Osteocyte (in vitro differentiated cells): ENCODE measurements at places on chromosomes 1 and 21. TPM values are rescaled to one million over a fixed set of nuclear protein-coding genes. Genes with fewer than 3 reads are reported as not detected.

KLHDC9 gene
- 3.6 and 3.7 TPM in 2 replicates for total RNA-seq

INTS11 gene
- 101 and 106 TPM in 2 replicates for total RNA-seq

LAMB3 gene
- 2.6 and 4.1 TPM in 2 replicates for total RNA-seq

DNA sequence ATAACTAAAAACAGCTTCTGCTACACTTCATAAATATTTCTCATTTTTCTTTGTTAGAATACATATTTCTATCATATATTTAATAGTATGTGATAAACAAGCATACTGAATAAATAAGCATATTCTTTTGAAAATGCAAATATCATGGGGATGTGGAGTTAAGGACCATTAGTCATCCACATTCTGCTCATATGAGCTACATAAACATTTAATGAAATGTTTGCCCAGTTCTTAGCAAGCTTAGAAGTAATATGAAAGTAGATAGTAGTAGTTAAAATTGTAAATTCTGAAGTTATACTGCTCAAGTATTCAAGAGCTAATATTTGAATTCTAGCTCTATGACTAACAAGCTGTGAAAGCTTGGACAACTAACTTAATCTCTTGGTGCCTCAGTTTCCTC, 10.1 kb upstream of the GORAB start:
- no peak overlapping the region for H3K27ac ChIP-seq
- no peaks in the 10 kb centered on the region for H3K36me3 ChIP-seq
- H3K27me3 ChIP-seq, result no peaks in the 10 kb centered on the region
- no peak overlapping the region for H3K4me3 ChIP-seq
- peaks cover 5% of the 10 kb centered on the region for H3K4me1 ChIP-seq

GRCh38 chr21:28111151-28111619, 881.5 kb downstream of the LTN1 start:
- no peak for DNase-seq
- no peaks in the 10 kb centered on the region for H3K27me3 ChIP-seq
- H3K4me1 ChIP-seq, result peaks cover 17% of the 10 kb centered on the region
- peak overlapping the region; percentile 18 for H3K4me3 ChIP-seq
- H3K36me3 ChIP-seq, result no peaks in the 10 kb centered on the region

- peaks cover 63% of the 10 kb centered on the region for H3K4me1 ChIP-seq
- no peaks in the 10 kb centered on the region for H3K27me3 ChIP-seq
- peak; percentile 89 for DNase-seq
- H3K27ac ChIP-seq, result peak overlapping the region; percentile 80
- H3K4me3 ChIP-seq, result no peak overlapping the region
Measured at GRCh38 chr1:201488830-201489589, 17.9 kb downstream of the CSRP1 start.

DNA sequence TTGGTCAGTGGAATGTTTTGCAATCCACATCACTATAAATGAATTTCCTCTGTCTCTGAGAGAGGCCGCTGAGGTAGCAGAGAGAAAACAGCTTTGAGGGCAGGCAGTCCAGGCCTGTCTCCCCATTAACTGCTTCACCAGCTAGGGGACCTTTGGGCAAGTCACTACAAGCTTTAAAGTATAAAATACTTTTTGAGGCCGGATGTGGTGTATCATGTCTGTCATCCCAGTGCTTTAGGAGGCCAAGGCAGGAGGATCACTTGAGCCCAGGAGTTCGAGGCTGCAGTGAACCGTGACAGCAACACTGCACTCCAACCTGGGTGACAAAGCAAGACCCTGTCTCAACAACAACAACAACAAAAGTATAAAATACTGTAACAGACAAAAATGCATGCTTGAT, 6.4 kb downstream of the IL6R start:
- DNase-seq, result no peak
- H3K27me3 ChIP-seq, result no peaks in the 10 kb centered on the region
- peaks cover 30% of the 10 kb centered on the region for H3K4me1 ChIP-seq

DNM3 gene
- 3.4 and 3.7 TPM in 2 replicates for total RNA-seq

- peaks cover 13% of the 10 kb centered on the region for H3K4me1 ChIP-seq
- H3K4me3 ChIP-seq, result no peak overlapping the region
- no peak overlapping the region for H3K27ac ChIP-seq
- no peak for DNase-seq
Measured at GRCh38 chr1:14845851-14846250, 247.4 kb downstream of the KAZN start.

DNA sequence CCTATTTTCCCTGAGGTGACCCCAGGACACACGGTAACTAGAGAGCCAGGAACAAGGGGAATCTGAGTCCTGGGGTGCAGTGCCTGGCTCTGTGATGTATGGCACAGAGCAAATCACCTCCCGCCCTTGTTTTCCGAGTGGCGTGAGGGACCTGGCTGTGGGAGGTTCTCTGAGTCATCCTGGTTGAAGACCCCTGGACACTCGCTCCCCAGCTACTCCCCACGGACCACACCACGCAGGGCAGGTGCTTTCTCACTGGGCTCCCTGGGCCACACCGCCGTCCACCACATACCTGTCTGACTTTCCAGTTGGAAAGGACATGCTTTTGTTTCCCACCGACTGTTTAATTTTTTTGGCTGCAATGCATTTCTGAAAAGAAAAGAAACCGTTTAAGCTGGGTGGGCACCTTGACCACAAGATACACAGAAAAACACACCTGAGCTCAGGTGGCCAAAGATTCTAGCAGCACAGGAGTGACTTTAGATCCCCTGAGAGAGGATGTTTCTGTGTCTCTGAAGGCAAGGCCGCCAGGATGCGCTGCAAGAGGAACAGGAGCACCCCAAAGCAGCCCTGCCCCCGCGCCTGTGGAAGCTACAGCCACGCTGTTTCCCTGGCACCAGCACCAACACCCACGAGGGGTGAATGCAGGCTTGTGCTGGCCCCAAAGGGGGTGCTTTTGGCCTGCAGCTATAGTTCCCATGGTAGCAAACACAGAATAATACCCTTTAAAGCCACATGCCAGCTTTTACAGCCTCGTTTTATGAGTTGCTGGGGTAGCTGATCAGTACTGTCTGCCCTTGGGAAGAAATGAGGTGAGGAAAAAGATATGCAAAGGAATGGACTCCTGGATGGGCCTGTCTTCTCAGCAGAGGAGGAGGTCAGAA, 8.1 kb upstream of the SRM start:
- no peak overlapping the region for H3K4me3 ChIP-seq
- no peaks in the 10 kb centered on the region for H3K27me3 ChIP-seq
- peaks cover 53% of the 10 kb centered on the region for H3K36me3 ChIP-seq
- no peaks in the 10 kb centered on the region for H3K4me1 ChIP-seq
- H3K27ac ChIP-seq, result no peak overlapping the region
- no peak for DNase-seq

DNA sequence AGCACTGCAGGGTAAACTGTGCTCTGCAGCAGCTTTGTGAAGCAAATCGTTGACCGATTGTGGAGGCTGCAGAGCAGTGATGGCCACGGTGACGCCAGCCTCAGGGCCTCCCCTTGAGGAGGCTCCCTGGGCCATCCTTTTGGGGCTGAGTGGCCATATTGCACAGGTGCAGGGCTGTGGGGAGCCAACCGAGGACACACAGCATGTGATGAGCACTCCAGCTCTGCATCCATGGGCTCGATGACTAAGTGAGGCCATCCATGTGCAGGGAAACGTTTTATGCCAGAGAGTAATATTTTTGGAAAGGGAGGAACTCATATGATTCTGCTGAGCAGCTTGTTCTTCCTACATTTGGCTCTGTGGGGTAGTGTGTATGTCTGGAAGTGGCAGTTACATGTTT, 24.6 kb downstream of the KCNK1 start:
- H3K36me3 ChIP-seq, result no peaks in the 10 kb centered on the region
- H3K27ac ChIP-seq, result no peak overlapping the region
- no peak for DNase-seq
- H3K4me3 ChIP-seq, result no peak overlapping the region

DNA sequence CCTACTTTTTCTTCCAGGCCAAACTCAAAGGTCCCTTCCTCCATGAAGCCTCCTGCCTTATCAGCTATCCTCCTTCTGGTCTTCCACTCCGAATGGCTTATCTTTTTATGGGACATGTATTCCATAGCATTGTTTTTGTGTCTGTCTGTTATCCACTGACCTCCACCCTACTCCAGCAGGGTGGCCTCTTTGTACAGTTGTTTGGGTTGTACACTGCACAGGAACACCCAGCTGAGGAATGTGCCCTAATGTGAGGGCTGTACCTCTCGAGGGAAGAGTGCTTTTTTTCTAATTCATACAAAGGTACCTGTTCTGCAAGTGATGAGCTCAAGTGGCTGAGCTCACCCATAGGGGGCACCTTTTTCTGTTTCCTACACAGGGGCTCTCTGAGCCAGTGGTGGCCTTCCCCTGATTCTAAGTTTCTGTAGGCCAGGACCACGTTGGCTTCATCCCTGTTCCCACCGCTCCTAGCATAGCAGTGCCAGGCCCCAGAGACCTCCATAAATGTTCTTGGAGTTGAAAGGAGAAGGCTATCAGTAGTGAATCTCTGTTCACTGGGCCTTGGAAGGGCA, 108.2 kb downstream of the FOXD2 start:
- no peak overlapping the region for H3K4me3 ChIP-seq
- no peak overlapping the region for H3K27ac ChIP-seq
- H3K36me3 ChIP-seq, result no peaks in the 10 kb centered on the region
- no peak for DNase-seq
- peaks cover 11% of the 10 kb centered on the region for H3K27me3 ChIP-seq

KRTAP13-2 gene
- total RNA-seq, result not detected in 2 replicates

- peak overlapping the region; percentile 91 for H3K4me3 ChIP-seq
- peaks cover 13% of the 10 kb centered on the region for H3K36me3 ChIP-seq
- no peaks in the 10 kb centered on the region for H3K27me3 ChIP-seq
- H3K27ac ChIP-seq, result peak overlapping the region; percentile 93
- H3K4me1 ChIP-seq, result peaks cover 40% of the 10 kb centered on the region
- DNase-seq, result no peak
Measured at GRCh38 chr1:32073299-32074229, 825 bp downstream of the TMEM39B start.

RGS18 gene
- total RNA-seq, result not detected in 2 replicates

DNA sequence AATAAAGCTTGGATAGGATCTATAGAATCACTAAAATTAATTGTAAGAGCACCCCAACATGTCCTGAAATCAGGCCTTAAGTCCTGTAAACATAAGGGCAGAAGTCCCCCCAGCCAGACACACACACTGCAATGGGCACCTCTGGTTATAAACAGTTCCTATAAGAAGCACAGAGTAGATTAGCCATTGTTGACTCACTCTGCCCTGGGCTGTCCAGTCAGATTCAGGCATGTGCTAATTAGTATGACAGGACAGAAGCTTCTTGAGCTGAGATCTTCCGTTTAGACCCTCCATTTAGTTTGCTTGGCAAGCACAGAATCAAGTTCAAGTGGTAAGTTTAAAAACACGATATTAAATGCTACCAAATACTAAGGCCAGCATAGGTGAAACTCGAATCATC, 11.8 kb upstream of the DENND1B start:
- no peaks in the 10 kb centered on the region for H3K36me3 ChIP-seq
- no peak for DNase-seq
- peaks cover 38% of the 10 kb centered on the region for H3K4me1 ChIP-seq
- H3K4me3 ChIP-seq, result no peak overlapping the region
- no peaks in the 10 kb centered on the region for H3K27me3 ChIP-seq
- no peak overlapping the region for H3K27ac ChIP-seq

PGLYRP3 gene
- not detected in 2 replicates for total RNA-seq

DNA sequence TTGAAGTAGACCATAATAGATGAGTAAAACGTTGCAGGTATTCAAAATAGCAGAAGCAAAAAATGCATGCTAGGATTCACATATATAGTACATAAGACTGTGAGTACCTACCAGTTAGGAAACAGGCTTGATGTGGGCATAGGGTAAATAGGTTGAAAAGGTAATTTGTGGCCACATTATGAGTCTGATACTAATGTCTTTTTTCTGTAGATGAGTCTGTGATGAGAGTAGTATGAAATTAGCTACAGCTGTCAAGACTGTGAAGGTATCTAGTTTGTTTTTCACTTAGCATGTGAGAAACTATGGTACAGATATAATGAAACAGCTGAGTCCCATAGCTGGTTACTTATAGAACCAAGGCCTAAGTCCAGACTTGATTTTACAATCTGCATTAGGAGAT, 12.4 kb upstream of the SPATA1 start:
- H3K4me3 ChIP-seq, result no peak overlapping the region
- H3K27me3 ChIP-seq, result no peaks in the 10 kb centered on the region
- peaks cover 50% of the 10 kb centered on the region for H3K36me3 ChIP-seq

- peak overlapping the region; percentile 36 for H3K27ac ChIP-seq
- H3K4me3 ChIP-seq, result no peak overlapping the region
- H3K27me3 ChIP-seq, result peaks cover 3% of the 10 kb centered on the region
Measured at GRCh38 chr1:27395441-27396195, 3.2 kb downstream of the GPR3 start.

DNA sequence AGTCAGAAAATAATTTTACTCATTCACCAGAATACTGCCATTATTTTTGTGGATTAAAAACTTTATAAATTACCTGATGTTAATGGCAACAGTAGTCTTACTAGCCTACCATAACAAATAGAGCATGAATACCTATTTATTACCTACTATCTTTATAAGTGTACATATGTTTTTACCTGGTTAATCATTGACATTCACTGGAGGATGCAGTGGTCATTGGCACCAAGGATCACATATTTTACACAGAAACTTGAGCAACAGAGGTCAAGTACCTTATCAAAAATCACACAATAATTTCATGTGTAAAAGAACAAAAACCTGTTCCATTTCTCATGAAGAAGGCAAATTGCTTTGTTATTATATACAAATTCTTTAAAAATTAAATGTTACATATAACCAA, 1284.9 kb upstream of the NCAM2 start:
- DNase-seq, result no peak
- H3K27ac ChIP-seq, result no peak overlapping the region
- H3K27me3 ChIP-seq, result no peaks in the 10 kb centered on the region
- H3K4me1 ChIP-seq, result no peaks in the 10 kb centered on the region
- H3K4me3 ChIP-seq, result no peak overlapping the region
- no peaks in the 10 kb centered on the region for H3K36me3 ChIP-seq

DNA sequence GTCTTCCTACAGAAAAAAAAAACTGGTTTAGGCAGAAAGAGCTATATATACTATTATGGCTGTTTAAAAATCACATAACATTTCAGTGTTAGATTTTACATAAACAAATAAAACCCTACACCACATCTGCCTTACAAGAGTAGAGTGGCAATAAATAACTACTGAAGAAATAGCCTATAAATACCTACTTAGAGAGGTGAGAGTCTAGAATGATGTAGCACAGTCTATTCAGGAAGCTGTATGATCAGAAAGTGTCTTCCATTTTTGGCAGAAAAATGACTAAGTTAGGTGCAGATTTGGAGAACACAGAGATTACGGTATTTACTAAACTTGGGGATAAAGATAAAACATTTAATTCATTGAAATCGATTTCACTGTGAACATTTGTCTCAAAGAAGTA, 75.5 kb downstream of the VAV3 start:
- peaks cover 2% of the 10 kb centered on the region for H3K27me3 ChIP-seq
- no peaks in the 10 kb centered on the region for H3K36me3 ChIP-seq
- peaks cover 3% of the 10 kb centered on the region for H3K4me1 ChIP-seq
- no peak overlapping the region for H3K27ac ChIP-seq
- no peak overlapping the region for H3K4me3 ChIP-seq

DNA sequence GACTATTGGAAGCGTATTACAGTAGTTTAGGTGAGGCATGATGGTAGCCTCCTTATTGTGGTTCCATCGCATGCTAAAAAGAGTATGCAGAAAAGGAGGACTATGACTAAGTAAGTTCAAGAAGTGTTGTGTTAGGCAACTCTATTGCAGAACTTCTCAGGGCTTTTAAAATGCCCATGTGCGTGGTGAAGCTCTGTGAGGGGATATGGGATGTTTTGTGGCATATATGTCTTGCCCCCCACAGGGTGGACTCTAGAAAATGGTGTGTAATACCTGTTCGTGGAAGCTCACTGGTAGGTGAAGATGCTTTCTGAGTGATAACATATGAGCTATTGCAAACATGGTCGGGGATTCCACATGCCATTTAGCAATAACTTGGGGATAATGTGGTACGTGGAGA, 31.7 kb downstream of the MAN1A2 start:
- H3K4me1 ChIP-seq, result no peaks in the 10 kb centered on the region
- H3K27ac ChIP-seq, result no peak overlapping the region
- peaks cover 20% of the 10 kb centered on the region for H3K36me3 ChIP-seq
- no peaks in the 10 kb centered on the region for H3K27me3 ChIP-seq
- H3K4me3 ChIP-seq, result no peak overlapping the region
